IPS-NIHi11 (cell line): ENCODE measurements at places on chromosomes 3 and 15.
A peak's percentile ranks its signal among the peaks of the same experiment; 100 is the strongest.

GRCh38 chr3:125148016-125148812, 64.3 kb downstream of the SLC12A8 start:
- no peak for DNase-seq

DNA sequence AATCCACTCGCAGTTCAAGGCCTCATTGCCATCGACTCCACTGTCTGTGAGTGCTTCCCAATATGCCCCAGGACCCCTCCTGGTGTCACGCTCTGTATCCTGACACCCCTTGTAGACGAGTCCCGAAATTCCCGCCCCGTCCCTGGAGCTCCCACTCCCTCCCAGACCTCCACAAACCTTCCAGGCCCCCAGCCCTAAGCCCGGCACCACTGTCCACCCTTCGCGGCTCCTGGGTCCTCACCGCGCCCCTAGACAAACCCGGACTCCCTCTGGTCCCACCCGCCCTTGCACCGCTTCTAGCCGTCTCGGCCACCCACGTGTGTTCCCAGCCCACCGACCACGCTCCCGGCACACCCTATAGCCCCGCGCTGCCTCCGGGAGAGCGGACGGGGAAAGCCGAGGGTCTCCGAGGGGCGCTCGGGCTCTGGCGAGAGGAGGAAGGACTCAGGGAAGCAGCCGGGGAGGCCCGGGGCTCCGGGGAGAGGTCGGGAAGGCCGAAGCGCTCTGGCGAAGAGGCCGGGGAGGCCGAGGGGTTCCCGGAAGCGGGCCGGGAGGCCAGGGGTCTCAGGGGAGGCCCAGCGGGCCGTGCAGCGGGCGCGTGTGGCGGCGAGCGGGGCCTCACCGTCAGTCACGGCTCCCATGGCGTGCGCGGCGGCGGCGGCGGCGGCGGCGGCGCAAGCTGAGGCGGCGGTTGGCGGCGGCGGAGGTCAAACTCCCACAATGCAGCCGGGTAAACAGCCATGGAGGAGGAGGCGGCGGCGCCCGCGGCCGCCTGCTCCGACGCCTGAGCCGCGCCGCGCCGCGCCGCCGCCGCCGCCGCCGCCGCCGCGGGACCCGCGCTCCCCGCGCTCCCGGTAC, at the start of the genes ATXN7 and THOC7:
Gene ATXN7, plus strand, starts transcription at position 718 of the 858 bp plus-strand sequence. CDS start 48,732 bp downstream, outside the sequence.
Gene THOC7, minus strand, starts transcription at position 656 of the 858 bp plus-strand sequence. Its CDS starts 15 bp downstream, at position 641.
- DNase-seq: peak; percentile 81

- DNase-seq: peak; percentile 48
Measured at GRCh38 chr3:12458901-12459300, 25.4 kb upstream of the TSEN2 start.

DNA sequence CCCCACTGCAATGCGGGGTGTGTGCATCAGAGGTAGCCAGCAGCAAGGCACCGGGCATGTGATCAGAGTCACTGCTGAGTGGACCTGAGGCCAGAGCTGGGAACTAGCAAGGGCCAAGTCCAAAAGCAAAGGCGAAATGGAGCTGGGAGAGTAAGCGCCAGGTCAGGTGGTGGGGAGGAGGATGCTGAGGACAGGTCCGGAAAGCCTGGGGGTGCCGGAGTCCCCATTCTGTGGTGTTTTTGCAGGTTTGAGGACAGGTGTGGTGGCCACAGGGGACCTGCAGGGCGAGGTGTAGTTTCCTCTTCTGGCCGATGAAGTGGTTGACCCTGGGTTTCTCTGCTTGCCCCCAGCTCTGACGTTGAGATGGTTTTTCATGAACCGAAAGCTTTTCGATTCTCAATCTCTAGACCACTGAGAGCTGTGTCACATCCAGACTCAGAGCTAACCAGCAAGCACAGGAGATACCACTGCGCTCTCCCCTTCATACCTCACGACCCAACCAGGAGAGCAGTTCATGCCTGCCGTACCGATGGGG, 35.0 kb upstream of the HES1 start:
- no peak for DNase-seq

DNA sequence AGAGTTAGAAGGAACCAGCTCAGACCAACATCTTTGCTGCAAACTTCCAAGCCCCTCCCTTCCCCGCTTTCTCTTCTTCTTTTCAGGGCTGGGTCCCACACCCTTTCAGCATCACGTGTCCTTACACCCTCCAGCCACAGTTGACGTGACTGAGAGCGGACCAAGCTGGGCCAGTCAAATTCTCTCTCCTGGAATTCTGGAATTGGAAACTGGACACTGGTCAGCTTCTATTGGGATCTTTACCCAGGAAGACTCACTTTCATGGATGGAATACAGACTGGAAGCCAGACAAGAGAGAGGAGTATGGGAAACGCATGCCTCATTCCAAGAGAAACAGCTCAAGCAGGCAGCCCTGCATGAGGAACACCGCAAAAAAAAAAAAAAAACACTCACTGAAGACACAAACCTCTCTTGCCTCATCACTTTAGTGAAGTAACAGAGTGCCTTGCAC, 12.4 kb upstream of the TPM1 start:
- DNase-seq: no peak

DNA sequence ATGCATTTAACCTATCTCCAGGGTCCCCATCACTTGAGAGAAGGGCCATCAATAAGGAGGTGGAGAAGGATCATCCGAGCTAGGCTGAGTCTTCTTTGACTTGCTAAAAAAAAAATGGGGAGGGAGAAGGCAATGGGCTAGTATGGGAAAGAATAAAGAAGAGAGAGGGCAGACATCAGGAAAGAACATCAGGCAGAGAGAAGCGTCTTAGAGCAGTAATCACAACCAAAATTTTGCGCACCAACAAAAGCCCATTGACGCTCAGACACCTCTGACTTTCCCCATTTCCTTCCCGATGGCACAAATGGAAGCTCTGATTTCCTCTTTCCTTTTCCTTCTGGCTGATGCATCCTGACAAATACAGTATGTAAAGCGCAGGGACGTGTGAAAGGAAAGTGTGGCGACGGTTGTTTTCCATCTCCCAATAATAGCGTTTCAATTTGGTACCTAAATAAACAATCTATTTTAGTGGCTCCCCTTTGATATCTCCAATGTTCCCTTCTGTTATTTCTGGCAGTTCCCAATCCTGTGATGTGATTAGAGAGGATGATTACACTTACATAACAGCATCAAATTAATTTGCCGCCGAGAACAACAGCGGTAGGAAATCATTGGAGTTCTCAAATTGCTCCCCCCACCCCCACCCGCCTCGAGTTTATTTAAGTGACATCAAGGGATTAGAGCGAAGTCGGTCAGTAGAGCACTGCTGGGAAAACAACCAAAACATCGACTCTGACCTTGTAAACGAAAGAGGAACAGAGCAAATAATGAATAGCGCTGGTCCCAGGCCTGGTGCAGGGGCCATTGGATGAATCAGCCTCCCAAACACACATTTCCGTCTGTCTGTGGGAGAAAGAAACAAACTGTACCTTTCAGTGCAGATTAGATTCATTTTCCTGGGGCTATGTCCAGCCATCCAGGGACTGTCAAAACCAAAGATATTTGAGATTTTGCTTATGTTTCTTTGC, 273.3 kb upstream of the ICE2 start:
- no peak for DNase-seq

DNA sequence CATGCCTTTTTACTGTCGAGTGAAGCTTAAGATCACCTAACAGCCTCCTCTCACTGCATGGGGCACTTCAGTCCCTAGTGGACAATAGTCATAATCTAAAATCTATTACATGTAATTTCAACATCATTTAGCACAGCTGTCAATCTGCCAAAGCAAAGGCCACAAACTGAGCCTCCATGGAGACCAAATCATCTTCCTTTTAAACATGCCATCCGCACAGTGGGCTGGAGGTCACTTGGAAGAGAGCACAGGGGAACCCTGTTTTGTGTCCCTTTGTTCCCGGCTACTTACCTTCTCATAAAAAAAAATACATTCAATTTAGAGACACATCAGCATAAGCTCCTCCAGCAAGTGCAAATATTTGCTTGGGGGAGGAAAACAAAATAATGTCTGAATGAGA, 167.3 kb downstream of the SQOR start:
- no peak for DNase-seq

GRCh38 chr3:42277676-42278075, 11.7 kb upstream of the CCK start:
- no peak for DNase-seq

- DNase-seq: peak; percentile 66
Measured at GRCh38 chr15:71800835-71801745, 9.3 kb upstream of the NR2E3 start.

- no peak for DNase-seq
Measured at GRCh38 chr15:43029476-43029875, 76.4 kb downstream of the UBR1 start.

DNA sequence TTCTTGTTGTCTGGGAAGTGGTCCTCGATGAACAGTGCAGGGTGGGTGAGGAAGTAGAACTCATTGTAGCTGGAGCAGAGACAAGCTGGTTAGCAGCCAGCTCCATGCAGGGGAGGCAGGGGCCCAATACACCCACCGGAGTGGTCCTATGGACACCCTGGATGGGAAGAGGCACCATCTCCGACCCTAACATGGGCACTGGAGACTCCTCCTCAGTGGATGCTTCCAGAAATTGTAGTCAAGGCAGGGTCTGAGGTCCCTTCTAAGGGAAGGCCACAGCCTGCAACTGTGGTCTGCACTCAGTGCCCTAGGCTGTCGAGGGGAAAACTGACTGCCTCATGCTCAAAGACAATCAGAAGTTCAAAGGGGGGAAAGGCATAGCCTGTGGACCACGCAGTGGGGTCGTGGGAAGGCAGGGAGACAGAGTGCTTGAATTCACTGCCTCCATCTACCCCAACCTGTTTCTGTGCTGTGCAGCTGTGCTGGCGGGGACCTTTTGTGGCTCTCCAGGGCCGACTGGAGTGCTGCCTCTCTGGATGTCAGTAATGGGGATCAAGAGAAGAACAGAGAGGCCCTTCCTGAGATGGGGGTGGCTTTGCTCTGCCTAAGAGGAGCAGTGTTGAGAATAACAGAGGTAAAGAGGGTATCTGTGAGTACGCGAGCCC, 41.9 kb downstream of the KY start:
- DNase-seq: no peak

DNA sequence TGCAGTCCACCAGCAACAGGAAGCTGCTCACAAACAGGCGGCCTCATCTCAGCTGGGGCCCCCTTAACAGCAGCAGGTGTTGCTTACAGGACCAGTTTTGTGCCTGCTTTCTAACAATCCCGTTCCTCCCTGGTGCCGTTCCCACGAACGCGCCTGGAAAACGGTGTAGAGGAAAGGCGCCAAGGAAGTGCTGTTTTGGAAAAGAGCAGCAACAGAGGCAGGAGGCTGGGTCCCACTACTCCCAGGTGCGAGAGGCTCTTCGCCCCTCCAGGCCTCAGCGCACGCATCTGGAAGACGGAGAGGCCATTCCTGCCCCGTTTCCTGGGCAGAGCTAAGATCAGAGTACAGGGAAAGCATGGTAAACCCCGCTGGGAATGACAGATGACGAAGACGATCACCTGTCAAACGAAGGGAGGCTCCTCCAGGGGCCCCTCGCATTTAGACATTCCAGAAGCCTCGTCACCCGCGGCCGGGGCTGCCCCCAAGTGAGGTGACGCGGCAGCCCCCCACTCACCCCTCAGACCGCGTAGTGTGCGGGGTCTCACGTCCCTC, 603 bp downstream of the SCAPER start:
- DNase-seq: peak; percentile 45

DNA sequence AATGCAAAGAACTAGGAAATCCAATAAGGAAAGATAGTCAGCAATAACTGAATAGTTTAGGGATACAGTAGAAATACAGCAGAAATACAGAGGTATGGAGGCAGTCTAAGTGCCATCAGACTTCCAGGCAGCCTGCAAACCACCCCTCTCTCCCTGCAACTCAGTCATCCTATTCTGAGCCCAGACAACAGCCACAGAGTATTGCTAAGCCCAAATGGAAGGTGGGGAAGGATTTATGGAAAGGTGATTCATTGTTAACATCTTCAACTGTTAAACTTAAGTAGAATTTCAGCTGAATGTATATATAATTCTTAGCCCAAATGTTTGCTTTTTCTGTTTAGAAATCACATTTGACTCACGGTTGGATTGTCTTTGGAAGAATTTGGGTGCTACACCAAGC, 300.4 kb downstream of the RBMS3 start:
- DNase-seq: no peak

GRCh38 chr15:64187396-64188191, 24.8 kb upstream of the PPIB start:
- no peak for DNase-seq

- no peak for DNase-seq
Measured at GRCh38 chr3:193048127-193048526, 130.5 kb upstream of the MB21D2 start.

GRCh38 chr15:88710027-88710715, 71.4 kb downstream of the ISG20 start:
- DNase-seq: no peak

GRCh38 chr3:188941103-188941502, 230.7 kb upstream of the TPRG1 start:
- no peak for DNase-seq

DNA sequence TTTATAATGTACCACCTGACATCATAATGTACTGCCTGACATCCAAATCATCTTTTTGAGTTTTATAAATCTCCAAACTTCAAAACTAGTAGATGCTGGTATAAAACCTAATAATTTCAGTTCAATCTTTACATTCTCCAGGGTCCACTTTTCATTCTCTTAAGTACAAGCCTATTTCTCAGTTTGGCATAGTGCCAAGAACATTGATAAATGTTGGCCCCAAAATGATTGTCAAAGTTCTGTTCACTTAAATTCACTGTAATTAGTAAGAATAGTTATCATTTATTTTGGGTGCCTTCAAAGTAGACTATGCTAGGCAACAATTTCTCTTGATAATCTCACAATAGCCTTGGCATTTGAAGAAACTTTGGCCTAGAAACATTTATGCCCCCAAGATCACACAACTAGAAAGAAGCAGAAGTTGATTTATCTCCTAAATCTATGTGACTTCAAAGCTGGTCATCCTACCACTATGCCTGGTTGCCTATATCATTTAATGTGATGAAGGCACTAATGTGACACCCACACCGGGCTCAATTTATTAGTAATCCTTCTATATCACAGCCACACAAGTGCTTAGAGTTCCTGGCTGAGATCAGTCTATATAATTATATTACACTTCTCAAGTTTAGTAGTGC, 101.7 kb downstream of the ZNF609 start:
- DNase-seq: no peak

DNA sequence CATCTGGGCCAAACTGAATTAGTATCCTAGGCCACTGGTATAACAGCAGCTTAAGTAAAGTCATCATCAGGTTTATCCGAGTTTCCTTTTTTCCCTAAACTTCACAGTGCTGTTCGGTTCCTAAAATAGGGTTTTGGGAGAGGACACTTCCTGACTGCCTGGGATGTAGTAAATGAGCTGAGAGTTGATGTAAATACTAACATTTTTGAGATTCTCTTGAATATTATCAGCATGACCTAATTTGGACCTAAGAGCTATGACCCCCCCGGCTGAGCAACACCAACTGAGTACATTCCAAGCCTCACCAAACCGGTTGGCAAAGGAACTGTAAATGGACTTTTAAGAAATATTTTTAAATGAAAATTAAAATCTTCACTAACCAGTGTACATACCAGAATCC, 78.8 kb downstream of the IL5RA start:
- no peak for DNase-seq

DNA sequence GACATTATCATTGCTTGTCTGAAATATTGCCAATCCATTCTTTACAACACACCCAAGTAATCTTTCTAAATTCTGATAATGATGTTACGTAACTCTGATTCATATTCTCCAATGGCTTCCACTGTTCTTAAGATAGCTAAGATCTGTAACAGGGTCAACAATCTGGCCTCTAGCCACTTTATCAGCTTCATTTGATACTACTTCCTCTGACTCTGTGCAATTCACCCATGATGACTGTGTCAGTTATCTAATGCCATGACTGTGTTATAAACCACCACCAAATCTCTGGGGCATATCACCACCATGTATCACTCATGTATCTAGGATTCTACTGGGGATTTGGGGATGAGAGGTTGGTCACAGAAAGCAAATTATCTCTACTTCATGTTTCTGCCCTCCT, 44.0 kb downstream of the CD200 start:
- no peak for DNase-seq

GRCh38 chr3:182331341-182331740, 462.0 kb upstream of the ATP11B start:
- no peak for DNase-seq
